Body of pancreas (tissue), 4 donors: ENCODE measurements at places on chromosomes 13 and 19. TPM values are rescaled to one million over a fixed set of nuclear protein-coding genes. Genes with fewer than 3 reads are reported as not detected.

Gene CD70
- not detected for total RNA-seq

Gene PDX1
- 25.1 TPM for total RNA-seq

Gene PABPC3
- total RNA-seq: not detected

Gene LILRB3
- total RNA-seq: 0.33 TPM

Gene ZNF285
- 0.99 TPM for total RNA-seq
